ENCODE measurements at places on chromosomes 7 and 10. TPM values are rescaled to one million over a fixed set of nuclear protein-coding genes. Genes with fewer than 3 reads are reported as not detected.

Gene CCNY
- total RNA-seq = 18.9 TPM

Gene OR2A1
- not detected for total RNA-seq

Gene ACSM6
- total RNA-seq = 9.6 TPM

- DNase-seq = no peak
- H3K4me1 ChIP-seq = no peaks in the 10 kb centered on the region
- no peaks in the 10 kb centered on the region for H3K27me3 ChIP-seq
- H3K36me3 ChIP-seq = no peaks in the 10 kb centered on the region
- H3K27ac ChIP-seq = no peak overlapping the region
These were observed 86.0 kb upstream of the DIP2C start for GRCh38 chr10:775245-776075.

DNA sequence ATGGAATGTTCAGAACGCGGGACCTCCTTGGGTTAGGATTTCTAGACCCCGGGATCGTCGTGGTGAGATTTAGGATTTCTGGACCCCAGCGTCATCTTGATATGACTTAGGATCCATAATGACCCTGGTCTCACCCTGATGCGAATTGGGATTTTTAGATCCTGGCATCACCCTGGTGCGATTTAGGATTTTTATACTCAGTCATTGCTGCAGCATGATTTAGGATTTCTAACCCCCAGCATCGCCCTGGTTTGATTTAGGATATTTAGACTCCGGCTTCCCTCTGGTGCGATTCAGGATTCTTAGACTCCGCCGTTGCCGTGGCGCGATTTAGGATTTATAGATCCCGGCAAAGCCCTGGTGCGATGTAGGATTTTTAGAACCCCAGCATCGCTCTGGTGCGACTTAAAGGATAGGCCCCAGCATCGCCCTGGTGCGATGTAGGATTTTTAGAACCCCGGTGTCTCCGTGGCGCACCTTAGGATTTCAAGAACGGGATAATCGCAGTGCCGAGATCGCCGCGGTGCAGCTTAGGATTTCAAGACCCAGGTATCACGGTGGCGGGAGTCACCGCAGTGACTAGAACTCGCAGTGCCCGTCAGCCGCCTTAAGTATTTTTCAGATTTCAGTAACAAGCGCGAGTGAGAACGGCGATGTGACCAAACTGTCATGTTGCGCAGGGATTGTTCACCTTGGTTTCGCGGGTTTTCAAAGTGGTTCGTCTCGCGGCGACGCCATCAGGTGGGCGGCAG is 814 bp downstream of the MEST start:
- H3K4me1 ChIP-seq = peaks cover 57% of the 10 kb centered on the region
- H3K27me3 ChIP-seq = no peaks in the 10 kb centered on the region
- H3K36me3 ChIP-seq = peaks cover 1% of the 10 kb centered on the region
- DNase-seq = no peak

DNA sequence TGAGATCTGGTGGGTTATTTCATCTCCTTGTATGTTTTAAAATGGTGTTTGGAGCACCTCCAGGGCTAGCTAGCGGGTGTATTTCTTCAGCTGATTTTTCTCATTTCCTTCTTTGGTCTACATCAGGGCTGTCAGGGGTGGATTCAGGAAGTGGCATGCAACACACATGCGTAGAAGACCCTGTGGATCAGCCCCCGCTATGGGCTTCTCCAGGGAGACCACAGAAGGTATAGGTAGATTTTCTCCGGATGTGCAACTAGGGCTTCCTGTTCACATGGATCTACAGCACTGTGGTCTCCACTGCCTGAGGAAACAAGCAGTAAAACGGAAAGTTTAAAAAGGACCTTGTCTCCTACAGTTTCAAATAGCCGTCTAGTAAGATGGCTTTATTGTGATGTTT is 10.4 kb downstream of the NUB1 start:
- H3K4me1 ChIP-seq = peaks cover 14% of the 10 kb centered on the region
- H3K36me3 ChIP-seq = peaks cover 17% of the 10 kb centered on the region

GRCh38 chr7:40833888-40834234 is 699.1 kb downstream of the SUGCT start:
- no peak overlapping the region for H3K4me3 ChIP-seq
- no peaks in the 10 kb centered on the region for H3K4me1 ChIP-seq
- H3K27me3 ChIP-seq = no peaks in the 10 kb centered on the region

GRCh38 chr10:60733517-60733822 is 44.8 kb upstream of the CDK1 start:
- H3K4me3 ChIP-seq = peak overlapping the region; percentile 80
- peak overlapping the region; percentile 89 for H3K27ac ChIP-seq
- no peaks in the 10 kb centered on the region for H3K27me3 ChIP-seq
- H3K4me1 ChIP-seq = peaks cover 16% of the 10 kb centered on the region

All from body of pancreas (tissue), 4 donors.